HCEC 1CT (cell line): ENCODE measurements at places on chromosomes 6 and 20.

GRCh38 chr6:130827247-130828149 lies at the start of gene SMLR1:
Gene SMLR1, plus strand, starts transcription at chr6:130827406. Its CDS starts 8 bp downstream, at chr6:130827414.
- no peak for DNase-seq

GRCh38 chr6:90160013-90160412 lies 136.6 kb downstream of the BACH2 start:
- DNase-seq = no peak

DNA sequence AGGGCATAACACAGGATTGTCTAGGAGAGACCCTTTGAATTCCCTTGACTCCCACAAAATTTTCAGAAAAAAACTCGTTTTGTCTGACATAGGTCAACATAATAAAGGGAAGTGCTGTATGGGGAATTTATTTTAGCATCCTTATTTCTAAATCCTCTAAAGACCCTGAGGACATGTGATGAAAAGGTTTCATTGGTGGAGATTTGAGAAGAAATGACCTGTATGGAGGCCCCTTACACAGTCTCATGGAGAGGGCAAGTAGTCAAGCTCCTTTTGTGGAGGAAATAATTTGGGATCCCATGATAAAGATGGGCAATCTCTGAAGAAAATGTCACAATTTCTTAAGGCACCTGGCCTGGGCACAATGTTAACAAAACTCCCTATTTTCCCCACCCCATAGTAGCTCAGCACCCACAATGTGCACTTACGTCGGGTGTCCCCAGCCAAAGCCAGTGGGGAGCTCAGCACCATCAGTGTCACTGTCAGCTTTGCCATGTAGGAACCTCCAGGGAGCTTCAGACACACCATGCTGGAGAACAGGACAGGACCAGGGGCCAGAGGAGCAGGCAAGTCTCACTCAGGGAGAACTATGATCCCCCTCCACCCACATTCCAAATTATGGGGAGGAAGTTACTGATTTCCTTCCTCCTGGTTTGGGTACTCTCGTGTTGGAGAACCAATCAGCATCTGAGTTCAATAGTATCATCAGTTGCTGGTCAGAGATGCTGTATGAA lies at the start of gene HLA-DRB5:
HLA-DRB5 (minus strand) TSS at position 591 of the 734 bp plus-strand sequence; CDS start at position 528, 63 bp downstream.
- no peak for DNase-seq

- no peak for DNase-seq
These were observed 49.1 kb downstream of the FGD2 start for GRCh38 chr6:37054580-37054979.

DNA sequence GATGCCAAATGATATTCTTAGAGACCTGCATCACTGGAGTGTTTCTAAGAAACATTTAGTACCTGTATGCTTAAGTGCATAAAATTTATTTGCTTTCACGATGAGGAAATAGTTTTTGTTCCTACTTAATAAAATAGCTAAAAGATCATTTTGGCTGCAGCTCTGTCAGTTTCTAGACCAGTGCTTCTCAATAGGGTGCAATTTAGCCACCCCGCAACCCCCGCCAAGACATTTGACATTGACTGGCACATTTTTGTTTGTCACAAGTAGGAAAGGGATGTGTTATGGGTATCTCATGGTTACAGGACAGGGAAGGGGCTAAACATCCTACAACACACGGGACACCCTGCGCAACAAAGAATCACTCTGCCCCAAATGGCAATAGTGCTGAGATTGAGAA lies 335.7 kb upstream of the HSF2 start:
- no peak for DNase-seq

- DNase-seq = no peak
These were observed 90.1 kb downstream of the NCR2 start for GRCh38 chr6:41425511-41425910.

GRCh38 chr6:1498491-1499113 lies 109.2 kb downstream of the FOXF2 start:
- DNase-seq = no peak

DNA sequence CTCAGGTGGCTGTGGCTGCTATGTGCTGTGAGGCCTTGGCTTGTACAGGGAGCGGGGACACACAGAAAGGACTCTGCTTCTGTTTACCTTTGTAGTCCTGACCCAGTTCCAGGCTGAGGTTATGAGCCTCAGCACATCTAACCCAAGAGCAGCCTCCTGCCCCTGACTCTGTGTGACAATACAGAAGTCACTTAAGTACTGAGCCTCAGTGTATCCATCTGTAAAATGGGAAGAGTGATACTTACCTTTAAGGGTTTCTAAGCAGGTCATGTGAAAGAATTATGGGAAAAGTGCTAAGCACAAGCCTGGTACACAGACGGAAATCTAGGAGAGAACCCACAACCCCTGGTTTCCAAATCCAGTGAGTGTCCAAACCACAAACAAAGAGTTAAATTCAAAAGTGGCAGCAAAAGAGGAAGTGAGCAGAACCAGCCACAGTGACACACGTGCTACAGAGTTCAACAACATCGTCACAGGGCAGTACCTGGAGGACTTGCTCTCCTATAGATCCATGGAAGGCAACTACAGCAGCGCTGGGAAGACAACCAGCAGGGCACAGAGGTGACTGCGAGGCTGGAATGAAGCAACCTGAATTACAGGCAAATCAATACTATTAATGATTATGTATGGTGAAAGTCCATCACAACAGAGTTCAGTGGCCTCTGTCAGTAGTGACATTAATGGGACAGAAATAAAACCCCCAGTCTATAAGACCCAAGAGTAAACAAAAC lies 12.5 kb downstream of the TRIM26 start:
- DNase-seq = no peak

GRCh38 chr6:40874495-40874894 lies 164.5 kb downstream of the UNC5CL start:
- DNase-seq = no peak
